ENCODE measurements at places on chromosomes 7 and 10. TPM values are rescaled to one million over a fixed set of nuclear protein-coding genes. Genes with fewer than 3 reads are reported as not detected.

The RAB19 gene
- 0.15 TPM for total RNA-seq

The SH2B2 gene
- 6.4 TPM for total RNA-seq

The FGFBP3 gene
- total RNA-seq, result 0.08 TPM

The CALY gene
- not detected for total RNA-seq

The DNAH11 gene
- under 0.01 TPM for total RNA-seq

Data from hair follicular keratinocyte (primary cell).